ENCODE measurements at places on chromosomes 6 and 20.

DNA sequence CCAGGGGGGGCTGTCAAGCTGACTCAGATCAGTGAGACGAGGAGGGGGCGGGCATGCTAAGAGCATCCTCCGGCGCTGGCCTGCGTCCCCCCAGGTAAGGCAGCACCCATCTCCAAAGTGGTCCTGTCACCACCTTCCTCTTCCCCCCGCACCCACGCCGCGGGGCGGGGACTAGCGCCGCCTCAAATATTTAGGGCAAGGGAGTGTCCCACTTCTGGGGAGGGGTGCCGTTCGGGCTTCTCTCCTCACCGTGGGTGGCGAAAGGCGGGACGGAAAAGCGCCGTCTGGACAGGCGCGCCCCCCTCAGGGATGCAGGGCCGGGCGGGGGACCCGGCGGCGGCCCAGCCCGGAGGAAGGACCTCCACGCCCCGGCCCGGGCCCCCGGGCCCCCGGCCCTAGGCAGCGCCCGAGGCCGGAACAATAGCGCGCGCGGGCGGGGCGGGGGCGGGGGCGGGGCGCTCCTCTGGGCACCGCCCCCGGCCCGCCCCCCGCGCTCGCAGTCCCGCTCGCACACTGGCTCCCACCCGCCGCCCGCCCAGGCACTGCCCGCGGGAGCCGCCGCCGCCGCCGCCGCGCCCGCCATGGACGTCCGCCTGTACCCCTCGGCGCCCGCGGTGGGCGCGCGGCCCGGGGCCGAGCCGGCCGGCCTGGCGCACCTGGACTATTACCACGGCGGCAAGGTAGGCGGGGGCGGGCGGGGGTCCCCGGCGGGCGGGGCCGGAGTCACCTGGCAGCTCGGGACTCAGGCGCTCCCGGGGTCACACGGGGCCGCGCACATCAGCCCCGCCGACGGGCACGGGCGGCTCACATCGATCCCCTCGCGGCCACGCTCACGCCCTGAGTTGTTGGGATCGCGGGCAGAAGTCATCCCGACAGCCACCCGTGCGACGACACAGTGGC lies at the start of gene TOX2:
TOX2 (plus strand) TSS at position 542 of the 900 bp plus-strand sequence; CDS start at position 582, 40 bp downstream.
- no peak for DNase-seq

DNA sequence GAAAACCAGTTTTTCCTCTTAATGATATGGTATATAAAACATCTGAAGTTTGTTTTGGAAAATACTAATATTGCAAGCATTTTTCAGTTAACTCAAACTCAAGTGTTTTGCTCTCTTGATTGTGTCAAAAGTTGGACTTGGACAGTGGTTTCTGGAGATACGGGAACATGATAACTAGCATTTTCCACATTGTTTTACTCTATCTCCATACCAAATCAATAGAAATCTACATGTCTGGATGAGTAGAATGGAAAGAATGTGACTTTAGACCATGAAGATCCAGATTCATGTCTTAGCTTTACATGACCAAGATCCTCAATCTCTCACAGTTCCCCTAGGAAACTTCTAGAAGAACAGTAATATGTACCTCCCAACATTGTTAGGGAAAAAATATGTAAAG lies 22.2 kb upstream of the FBXO30 start:
- no peak for DNase-seq

DNA sequence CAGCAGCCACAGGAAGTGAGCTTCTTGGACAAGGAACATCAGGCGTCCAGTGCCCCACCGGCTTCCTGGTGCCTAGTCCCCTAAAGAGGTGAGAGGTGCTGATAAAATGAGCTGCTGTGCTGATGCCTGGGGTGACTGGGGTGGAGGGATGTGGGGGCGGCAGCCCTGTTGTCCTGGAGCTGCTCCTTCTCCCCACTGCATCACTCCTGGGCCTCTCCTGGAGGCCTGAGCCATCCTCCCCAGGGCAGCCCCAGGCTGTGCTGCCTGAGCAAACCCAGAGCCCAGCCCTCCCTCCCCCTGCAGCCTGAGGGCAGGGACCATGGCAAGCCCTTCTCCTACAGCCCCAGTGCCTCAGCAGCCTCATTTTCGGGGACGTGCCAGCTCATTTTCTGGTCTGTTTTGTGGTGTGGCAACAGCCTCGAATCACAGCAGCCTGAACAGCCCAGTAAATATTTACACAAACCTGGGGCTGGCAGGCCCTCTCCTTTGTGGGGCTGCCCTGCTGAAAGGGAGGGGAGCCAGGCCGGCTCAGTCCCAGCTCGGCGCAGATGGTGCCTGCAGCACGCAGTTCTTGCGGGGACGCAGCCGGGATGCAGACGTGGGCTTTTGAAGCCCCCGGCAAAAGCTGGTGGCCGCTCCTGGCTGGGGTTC lies 259.9 kb downstream of the DLL1 start:
- no peak for DNase-seq

DNA sequence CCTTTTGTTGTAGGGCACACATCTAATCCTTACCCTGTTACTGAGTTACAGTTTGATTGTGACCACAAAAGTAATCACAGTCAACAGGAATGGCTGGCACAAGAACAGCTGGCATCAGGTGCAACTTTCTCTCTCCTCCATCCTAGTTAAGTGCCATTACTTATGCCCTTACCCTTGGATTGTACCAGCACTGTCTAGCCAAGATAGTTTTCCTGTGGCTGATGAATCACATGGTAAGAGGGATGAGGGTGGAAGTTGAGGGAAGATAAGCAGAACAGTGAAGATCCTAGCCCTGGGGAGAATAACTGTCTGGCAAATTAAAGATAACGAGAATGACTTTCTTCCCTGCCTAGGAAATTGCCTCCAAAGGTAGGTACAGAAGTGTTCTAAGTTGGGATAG lies 42.0 kb downstream of the RNF217 start:
- DNase-seq: no peak

DNA sequence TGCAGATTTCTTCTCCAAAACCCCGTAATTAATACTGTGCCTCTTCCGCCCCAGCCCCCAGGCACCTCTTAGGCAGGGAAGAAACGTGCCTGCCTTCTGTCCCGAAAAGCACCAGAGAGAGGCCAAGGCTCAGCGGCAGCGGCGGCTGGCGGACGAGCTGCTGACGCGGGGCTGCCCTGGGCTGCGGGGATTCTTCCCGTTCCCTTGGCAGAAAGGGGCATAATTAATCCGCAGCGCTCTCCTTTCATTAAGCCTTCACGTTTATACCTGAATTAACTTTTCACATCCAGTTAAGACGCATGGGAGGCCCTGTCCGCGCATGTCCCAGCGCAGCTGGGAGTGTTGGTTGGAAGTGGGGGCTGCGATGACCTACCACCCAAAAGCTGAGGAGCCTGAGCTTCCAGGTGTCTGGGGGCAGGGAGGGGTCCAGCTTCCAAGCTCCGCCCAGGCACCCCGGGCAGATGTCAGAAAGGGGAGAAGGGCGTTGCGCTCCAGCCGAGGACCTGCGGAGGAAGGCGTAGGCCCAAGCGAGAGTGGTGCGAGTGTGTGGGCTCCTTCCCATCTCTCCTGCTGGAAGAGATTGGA lies 167.4 kb upstream of the LRFN2 start:
- no peak for DNase-seq

DNA sequence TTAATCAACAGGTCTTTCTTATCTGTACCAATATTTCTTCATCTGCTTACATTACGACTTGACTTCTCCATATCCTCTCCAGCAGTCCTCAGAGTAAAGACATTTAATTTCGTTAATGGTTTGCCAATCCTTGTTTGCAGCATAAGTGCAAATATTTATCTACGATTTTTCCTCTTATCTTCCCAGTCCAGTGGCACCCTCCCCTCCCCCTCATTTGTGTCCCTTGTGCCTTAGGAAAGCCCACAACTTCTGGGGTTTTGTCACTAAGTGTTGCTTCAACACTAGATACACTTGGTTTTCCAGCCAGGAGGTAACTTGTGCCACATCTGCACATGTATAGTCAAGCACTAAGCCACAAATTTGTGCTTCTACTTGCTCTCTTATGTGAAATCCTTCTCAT lies 327.2 kb downstream of the CBLN4 start:
- no peak for DNase-seq

- DNase-seq: no peak
These were observed 31.7 kb downstream of the FOXC1 start for GRCh38 chr6:1641343-1641885.

- DNase-seq: no peak
These were observed 20.9 kb upstream of the VNN1 start for GRCh38 chr6:132734694-132735236.

GRCh38 chr6:132084811-132085509 lies 133.8 kb upstream of the CCN2 start:
- peak; percentile 13 for DNase-seq

GRCh38 chr6:15365273-15365687 lies 119.4 kb downstream of the JARID2 start:
- DNase-seq: peak; percentile 90

DNA sequence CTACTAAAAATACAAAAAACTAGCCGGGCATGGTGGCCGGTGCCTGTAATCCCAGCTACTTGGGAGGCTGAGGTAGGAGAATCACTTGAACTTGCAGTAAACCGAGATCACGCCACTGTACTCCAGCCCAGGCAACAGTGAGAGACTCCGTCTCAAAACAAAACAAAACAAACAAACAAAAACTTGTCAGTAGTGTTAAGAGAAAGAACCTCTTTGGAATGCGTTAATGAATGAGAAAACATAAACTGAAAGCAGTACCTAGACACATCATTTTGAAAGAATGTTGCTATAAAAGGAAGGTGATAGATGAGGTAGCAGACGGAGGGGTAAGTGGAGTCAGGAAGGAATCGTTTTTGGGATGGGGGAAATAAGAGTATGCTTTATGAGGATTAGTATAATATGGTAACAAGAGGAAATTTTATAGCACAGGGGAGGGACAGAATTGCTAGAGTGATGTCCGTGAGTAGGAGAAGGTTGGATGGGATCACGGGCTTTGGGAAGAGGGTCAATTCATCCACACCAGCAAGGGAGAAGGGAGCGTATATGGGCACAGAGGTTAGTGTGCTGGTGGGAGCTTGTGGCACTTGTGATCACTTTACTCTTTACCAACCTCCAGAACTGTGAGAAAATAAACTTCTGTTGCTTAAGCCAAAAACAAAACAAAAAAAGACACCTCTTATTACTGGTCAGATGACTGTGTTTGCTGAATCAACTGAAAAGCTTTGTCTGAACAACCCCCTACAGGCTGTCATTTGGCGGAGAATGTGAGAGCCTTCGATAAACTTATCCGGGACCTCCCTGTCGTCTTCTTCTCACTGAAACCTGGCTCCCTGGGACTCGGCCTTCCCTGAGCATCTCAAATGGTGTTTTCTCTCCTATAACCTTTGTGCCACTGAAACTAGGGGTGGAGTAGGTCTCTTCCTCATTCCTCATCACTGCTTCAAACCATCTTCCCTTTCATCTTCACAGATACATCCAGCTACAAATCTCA lies 48.9 kb upstream of the TFAP2A start:
- DNase-seq: no peak

GRCh38 chr20:34968042-34968775 lies 12.5 kb downstream of the MYH7B start:
- DNase-seq: no peak

DNA sequence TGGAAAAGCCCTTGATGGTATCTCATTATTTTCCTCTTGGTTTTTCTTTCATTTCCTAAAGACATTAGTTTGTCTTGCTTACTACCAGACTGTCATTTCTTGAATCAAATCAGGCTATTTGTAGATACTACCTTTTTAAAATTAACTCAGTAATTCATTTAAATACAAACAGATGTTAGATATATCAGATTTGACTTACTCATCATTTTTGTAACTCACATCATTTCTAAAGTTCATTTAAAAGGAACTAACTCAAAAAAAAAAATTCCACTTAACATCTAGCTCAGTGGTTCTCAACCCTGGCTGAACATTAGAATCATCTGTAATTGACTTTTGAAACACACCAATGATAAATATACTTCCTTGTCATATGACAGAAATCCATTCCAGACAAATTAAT lies 48.2 kb upstream of the TINAG start:
- DNase-seq: no peak

GRCh38 chr6:70901324-70901723 lies 55.5 kb downstream of the B3GAT2 start:
- no peak for DNase-seq

- DNase-seq: no peak
These were observed 23.0 kb upstream of the SLC22A7 start for GRCh38 chr6:43274916-43275597.

GRCh38 chr6:55557146-55557545 lies 21.8 kb downstream of the HMGCLL1 start:
- DNase-seq: no peak

DNA sequence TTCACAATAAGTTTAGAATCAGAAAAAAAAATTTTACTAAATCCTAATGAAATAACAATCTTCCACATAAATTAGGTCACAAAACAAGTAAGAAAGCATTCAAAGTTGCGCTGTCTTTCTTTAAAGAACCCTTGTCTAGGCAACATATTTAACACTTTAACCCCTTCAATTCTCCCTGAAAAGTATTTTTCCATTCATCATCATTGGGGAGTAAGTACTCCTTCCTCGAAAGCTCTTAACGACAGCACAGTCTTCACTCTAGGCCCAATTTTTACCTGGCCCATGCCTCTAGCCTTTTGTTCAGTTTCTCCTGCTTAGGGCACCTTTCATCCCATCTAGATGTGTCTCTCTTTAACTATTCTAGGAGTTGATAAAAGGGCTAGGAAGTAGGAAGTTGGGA lies 2.6 kb downstream of the TSPYL1 start:
- no peak for DNase-seq

- no peak for DNase-seq
These were observed 92.4 kb downstream of the PPP1R14C start for GRCh38 chr6:150235218-150235617.

DNA sequence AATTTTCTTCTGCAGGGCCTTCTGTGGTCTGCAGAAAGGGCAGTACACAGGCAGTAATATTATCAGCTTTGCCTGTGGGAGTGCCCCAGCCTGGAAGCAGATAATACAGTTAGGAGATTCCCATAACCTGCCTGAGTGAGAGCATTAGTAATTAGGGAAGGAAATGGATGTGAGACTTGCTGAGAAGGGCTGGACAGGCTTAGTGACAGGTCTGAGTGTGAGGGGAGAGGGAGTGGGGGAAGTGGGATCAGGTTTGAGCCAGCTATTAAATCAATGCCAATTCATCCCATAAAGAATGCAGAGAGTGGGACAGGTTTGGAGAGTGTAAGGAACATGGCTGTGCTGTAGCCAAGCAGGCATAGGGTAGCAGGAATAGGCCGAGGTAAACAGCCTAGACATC lies 10.1 kb upstream of the CFAP206 start:
- no peak for DNase-seq
